ENCODE measurements at places on chromosomes 1 and 21.

DNA sequence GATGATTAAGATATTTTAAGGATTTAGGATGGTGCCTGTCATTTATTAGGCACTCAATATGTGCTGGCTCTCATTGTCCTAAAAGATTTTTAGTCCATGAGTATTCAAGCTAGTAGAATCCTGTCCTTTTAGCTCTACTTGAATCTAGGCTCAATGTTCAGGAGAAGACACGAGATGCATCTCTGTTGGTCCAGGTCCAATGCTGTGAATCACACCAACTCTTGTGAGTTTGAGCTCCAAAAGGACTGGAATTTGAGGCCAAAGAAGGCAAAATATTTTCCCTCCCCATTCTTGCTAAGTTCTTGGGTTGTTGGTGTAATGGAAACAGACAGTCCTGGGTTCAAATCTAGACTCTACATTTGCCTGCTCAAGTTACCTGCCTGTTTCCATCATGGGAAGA, 1.4 kb upstream of the PODN start:
- DNase-seq = peak; percentile 83

GRCh38 chr1:197327776-197328364, 59.8 kb downstream of the CRB1 start:
- DNase-seq = no peak

GRCh38 chr1:84360316-84360715, 38.0 kb upstream of the DNASE2B start:
- DNase-seq = no peak

DNA sequence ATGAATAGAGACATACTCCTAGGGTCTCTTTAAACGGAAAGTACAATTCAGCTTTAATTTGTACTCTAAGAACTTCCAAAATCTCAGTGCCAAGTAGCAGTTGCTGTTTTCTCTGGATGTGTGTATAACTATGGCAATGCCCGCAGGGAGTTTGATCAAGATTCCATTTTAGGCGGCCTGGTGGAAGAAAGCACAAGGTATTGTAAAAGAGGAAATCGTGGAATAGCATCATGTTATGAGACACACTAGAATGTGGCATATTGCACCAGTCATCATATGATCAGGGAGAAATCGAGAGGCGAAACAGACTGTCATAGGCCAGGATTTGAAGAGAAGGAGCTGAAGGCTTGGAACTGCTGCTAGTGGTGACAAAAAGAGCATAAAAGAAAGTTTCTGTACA, 316.2 kb upstream of the FMN2 start:
- DNase-seq = no peak

GRCh38 chr1:30512914-30513265, 210.5 kb downstream of the MATN1 start:
- DNase-seq = no peak

GRCh38 chr21:31647650-31648049, 11.8 kb upstream of the SOD1 start:
- DNase-seq = no peak

- no peak for DNase-seq
Observed at GRCh38 chr1:21630571-21631343, 38.4 kb downstream of the RAP1GAP start.

- no peak for DNase-seq
Observed at GRCh38 chr1:32910319-32910718, 9.1 kb upstream of the TMEM54 start.

DNA sequence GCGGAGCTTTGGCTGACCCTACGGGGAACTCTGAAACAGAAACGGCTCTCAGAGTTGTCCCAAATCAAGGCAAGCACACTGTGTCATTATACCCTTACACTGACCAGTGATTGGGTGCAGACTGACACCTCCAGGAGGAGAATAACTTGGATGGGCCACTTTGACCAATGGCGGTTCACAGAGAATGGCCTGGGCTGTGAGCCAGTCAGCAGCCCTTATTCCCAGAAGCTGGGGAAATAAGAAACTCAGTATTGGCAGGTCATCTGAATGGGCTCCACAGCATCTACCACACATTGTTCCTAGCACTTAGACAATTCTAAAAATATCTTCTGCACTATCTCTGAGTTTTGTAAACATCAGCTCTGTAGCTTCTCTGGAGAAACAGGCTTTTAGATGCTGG, 265.2 kb downstream of the ADGRL2 start:
- DNase-seq = no peak

- DNase-seq = no peak
Observed at GRCh38 chr1:198267921-198268320, 111.1 kb downstream of the NEK7 start.

GRCh38 chr1:110602466-110602865, 3.7 kb downstream of the KCNA2 start:
- DNase-seq = no peak

GRCh38 chr1:196438329-196438728, 169.9 kb downstream of the KCNT2 start:
- DNase-seq = no peak

DNA sequence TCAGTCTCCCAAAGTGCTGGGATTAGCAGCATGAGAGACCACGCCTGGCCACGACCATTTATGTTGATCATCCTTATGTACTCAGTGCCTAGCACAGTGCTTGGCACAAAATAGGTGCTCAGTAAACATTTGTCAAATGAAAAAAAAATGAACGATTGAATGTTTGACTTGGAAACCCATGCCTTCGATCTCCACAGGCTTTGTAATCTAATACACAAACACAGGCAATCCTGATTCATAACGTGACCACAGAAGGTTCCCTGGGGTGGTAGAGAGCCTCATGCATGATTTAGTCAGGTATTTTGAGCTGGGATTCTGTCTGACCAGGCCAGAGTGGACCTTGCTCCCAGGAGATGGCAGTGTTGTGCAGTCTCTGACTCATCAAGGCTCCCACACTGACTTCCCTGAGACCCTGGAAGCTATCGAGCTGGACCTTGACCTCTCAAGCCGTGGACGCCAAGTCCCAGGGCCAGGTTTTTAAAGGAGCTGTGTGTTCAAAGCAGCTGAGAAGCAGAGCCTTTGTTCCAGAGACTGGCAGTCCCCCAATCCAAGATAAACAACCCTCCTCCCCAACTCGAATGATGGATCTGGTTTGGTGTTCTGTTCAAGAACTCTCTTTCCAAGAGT, 81.1 kb downstream of the PGM1 start:
- DNase-seq = peak; percentile 92

DNA sequence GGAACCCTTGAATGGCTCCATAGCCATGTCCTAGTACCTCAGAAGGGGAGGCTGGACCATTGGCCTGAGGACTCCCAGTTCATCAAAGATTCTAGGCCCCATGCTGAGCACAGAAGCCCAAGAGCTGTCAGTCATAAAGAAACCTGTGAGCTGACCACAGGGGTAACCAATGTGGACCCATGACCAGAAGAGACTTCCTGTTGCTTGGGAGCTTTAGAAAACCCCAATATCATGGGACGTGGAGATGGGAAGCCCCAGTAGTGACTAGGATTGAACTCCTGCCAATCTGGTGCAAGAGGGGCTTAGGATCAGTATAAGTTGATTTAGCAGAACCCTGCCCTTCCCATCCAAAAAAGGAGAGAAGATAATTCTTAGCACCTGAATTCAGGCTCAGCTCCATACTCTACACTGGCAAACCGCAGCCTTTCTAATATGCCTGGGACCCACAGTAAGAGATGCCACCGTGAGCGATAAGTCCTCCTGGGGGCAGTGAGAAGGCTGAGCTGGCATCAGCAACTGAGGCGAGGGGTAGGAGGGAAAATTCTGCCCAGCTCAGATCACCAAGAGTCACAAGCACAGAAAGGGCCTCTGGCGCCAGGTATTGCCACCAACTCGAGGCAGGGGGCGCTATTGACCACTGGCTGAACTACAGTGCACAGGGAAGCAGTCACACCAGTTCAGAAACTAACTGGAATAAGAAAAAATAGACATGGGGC, 108.9 kb downstream of the CAPN8 start:
- DNase-seq = peak; percentile 27

DNA sequence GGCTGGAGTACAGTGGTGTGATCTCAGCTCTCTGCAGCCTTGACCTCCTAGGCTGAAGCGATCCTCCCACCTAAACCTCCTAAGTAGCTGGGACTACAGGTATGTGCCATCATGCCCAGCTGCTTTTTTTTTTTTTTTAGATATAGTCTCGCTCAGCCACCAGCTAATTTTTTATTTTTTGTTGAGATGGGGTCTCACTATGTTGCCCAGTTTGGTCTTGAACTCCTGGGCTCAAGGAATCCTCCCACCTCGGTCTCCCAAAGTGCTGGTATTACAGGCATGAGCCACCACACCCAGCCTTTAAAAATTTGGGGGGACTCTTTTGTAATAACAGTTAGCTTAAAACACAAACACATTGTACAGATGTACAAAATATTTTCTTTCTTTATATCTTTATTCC, 1.7 kb upstream of the SNX27 start:
- DNase-seq = no peak

DNA sequence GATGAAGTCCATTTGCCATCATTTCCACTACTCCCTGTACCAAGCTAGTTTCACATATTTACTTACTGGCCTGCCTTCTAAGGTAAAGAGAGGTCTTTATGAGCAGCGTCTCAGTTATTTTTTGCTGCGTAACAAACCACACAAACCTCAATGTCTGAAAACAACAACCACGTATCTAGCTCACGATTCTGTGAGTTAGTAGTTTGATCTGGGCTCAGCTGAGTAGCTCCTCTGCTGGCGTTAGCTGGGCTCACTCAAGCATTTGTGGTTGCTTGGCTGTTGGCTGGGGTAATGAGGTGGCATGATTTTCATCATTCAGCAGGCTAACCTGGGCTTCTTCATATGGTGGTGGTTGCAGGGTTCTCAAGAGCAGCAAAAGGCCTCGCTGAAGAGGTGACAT, 225.4 kb downstream of the FOXD2 start:
- DNase-seq = no peak

DNA sequence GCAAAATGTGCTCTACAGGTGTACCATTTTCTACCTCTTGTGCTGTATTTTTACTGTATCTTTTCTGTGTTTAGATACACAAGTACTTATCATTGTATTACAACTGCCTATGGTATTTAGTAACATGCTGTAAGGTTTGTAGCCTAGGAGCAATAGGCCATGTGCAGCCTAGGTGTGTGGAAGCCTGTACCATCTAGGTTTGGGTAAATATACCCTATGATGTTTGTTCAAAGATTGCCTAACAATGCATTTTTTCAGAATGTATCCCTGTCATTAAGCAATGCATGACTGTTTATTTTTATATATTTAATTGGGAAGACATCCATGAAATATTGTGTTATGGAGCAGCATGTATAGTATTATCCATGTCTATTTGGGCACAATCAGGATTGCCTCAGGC, 11.0 kb downstream of the ETV3L start:
- no peak for DNase-seq

GRCh38 chr1:243970077-243970476, 81.0 kb upstream of the ZBTB18 start:
- DNase-seq = no peak

GRCh38 chr1:21292984-21293536, 2.8 kb upstream of the ECE1 start:
- no peak for DNase-seq

DNA sequence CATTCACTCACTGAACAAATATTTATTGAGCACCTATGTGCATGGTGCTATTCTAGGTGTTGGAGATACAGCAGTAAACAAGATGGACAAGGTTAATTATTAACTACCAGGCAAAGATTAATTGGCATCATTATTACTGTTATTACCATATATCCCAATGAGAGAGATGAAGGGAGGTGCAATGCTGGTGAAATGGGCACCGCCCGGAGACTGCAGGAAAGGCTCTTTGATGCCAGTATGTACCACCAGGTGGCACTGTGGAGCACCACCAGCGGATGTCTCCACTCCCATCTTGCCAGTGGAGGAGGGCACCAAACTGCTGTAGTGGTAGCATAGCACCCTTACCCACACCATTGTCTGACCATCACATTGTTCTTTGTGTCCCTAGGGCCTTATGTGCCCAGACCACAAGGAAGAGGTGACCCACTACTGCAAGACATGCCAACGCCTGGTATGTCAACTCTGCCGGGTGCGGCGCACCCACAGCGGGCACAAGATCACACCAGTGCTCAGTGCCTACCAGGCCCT, 3.0 kb downstream of the TRIM46 start:
- peak; percentile 93 for DNase-seq

GRCh38 chr1:209877087-209877764, 49.5 kb downstream of the UTP25 start:
- DNase-seq = no peak

- no peak for DNase-seq
Observed at GRCh38 chr1:205199931-205200299, 11.6 kb downstream of the DSTYK start.

GRCh38 chr1:9871021-9871420, 39.0 kb downstream of the CTNNBIP1 start:
- no peak for DNase-seq

- DNase-seq = no peak
Observed at GRCh38 chr1:109834951-109835350, 71.2 kb upstream of the EPS8L3 start.

DNA sequence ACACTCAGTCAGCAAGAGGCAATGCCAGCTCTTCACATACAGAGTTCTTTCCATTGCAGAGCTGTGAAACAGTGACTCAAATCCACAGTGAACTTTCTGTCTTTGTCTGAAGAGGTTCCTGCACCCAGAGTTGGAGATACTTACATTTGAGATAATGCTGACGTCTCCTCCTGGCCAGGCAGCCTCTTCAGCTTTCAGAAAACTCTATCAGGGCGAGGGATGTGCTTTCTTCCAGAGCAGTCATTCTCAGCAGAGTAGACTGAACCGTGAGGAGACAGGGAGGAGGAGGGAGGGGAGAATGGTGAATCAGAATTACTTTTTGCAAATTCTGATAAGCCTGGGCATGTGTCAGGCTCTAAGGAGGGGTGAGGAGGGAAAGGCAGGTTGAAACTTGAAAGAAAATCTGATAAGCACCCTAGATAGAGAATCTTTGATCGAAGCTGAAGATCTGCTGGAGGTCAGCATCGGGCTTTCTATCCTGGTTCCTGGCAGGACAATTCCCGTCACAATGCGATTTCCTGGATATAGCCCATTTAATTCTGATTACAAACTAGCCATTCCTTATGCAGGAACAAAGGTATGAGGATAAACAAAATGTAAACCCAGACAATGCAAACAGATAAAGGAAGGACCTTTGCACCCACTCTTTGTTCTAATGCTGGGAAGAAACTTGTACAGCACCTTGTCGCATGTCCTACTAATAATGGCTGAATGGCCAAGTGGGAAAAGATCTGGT, 18.9 kb upstream of the NID1 start:
- DNase-seq = no peak

GRCh38 chr1:230858236-230858820, 10.0 kb downstream of the C1orf198 start:
- DNase-seq = no peak

GRCh38 chr1:53134042-53134485, 8.4 kb downstream of the SLC1A7 start:
- no peak for DNase-seq

- DNase-seq = no peak
Observed at GRCh38 chr1:117930484-117930883, 945 bp downstream of the WDR3 start.

Measured in AG20443 (cell line).